ENCODE measurements at places on chromosomes 7 and 10.

GRCh38 chr10:83582407-83583095 lies 556.8 kb upstream of the GHITM start:
- DNase-seq: no peak

- DNase-seq: peak; percentile 49
Measured at GRCh38 chr10:88932539-88933256, 19.9 kb downstream of the ACTA2 start.

GRCh38 chr7:71504697-71505441 lies 372.9 kb downstream of the GALNT17 start:
- DNase-seq: no peak

GRCh38 chr10:60140651-60141632 lies 234.6 kb upstream of the CCDC6 start:
- DNase-seq: peak; percentile 81

Measured in NCI-H748 treated with DMSO at 0.1 percent for 48 hours (cell line).